ENCODE measurements at places on chromosomes 1 and 21.

GRCh38 chr1:62689524-62689923 lies 1.3 kb upstream of the DOCK7 start:
- DNase-seq = peak; percentile 69

GRCh38 chr1:209160230-209160629 lies 423.3 kb upstream of the CAMK1G start:
- no peak for DNase-seq

- no peak for DNase-seq
Measured at GRCh38 chr1:32647308-32648134, 2.8 kb downstream of the ZBTB8OS start.

DNA sequence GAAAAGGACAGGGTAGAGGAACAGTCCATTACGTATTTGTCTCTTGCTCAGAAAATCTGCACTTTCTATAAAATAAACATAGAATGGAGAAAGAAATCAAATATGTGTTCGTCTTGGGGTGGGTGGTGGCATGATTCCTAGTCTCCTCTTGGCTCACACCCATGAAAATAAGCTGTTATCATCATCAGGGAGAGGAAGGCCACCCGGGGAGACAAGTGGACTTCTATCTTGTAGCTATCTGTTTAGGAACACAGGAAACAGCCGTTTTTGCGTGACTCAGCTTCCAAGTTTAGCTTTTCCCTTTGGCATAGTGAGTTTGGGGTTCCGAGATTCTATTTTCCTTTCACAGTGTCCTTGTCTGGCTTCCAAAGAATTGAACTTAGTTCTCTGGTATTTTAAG lies 622.3 kb downstream of the PTPRU start:
- no peak for DNase-seq

DNA sequence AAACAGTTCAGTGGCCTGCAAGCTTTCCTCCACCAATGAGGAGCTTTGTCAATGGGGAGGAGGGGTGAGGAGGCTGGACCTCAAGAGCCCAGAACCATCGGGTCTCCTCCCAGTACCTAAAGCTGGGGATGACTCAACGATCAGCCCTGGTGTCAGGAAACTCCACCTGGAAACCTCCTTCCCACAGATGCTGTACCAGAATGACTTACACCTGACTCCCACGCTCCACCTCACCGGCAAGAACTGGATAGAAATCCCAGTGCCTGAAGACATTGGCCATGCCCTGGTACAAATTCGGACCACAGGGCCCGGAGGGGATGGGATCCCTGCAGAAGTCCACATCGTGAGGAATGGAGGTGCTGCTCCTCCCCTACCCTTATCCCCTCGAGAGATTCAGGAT lies 11.4 kb downstream of the TMEM81 start:
- no peak for DNase-seq

Data from LoVo (cell line).